ENCODE measurements at places on chromosomes 12 and 14.

DNA sequence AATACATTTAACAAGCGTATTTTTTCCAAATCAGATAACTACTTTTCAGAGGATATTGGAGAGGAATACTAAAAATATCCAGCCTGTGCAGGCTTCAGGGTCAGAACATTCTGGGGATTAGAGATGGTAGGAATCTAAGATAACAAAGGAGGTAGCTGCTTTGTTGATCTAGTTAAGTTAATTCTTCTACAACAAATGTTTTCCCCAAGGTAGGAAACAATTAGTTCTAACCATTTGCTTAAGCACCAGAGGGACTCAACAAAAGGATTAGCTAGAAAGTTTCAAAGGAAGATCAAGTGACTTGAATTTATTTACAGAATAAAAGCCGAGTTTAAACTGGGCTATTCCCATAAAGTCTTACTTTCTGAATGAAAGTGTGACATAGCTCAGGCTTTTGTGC lies 524.2 kb downstream of the TMTC2 start:
- DNase-seq = no peak

DNA sequence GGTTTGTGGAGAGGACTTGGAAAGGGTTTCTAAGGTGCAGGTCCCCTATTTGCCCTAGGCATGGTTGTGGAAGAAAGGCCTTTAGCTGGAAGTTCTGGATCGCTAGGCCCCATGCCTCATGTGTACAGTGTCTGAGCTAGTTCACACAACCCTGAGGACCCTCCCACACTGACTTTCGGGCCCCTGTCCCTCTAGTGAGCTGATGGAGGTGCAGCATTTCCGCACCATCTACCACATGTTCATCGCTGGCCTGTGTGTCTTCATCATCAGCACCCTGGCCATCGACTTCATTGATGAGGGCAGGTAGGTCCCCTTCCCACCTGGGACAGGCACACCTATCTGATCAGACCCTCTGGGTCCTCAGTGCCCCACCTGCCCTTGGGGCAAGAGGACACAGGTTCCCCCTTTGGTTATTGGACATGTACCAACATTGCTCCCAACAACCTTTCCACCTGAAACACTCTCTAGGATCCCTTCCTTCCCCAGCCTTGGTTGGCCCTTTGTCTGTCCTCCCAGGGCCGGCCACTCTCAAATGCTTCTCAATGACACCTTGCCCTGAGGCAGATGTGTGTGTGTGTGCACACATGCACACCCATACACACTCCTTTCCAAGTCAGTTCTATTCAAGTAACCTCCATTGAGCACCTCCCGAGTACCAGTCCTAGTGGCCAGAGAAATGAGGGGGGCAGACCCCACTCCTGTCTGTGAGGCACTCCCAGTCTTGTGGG lies 2.6 kb downstream of the SOAT2 start:
- no peak for DNase-seq

- no peak for DNase-seq
Observed at GRCh38 chr12:87995581-87996178, 33.5 kb downstream of the C12orf50 start.

DNA sequence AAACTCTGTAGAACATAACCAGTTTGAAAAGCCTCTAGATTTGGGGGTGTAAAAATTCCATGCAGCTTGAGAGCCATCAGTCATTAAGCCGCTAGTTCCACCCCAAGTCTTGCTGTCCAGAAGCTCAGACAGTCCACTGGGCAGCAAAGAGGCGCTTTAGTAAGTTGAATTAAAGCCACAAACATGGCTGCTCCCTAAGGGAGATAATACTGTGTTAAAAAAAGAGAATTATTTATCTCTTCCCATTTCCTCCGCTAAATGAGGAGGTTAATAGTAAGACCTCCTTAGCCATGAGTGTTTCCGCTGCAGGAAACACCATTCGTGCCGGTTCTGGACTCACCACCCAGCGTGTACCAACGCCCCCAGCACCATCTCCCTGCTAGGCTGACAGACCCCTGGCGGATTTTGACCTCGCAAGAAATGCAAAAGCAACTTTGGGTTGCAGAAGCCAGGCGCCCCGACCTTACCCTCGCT lies 536 bp downstream of the TM7SF3 start:
- no peak for DNase-seq

DNA sequence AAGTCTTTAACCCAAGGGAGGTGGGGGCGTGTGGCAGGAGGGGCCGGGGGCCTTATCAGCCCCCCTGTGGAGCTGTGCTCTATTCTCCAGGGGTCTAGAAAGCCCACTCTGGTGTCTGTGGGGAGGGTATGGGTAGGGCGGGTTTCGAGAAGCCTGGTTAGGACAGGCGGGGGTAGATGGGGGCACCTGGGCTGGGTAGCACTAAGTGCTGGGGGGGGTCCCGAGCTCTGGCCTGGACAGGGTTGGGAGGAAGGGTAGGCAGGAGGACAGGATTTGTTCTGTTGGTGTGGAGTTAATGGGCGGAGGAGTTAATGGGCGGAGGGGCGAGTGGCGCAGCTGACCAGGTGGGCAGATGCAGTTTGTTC lies 2.0 kb downstream of the PACS2 start:
- DNase-seq = no peak

DNA sequence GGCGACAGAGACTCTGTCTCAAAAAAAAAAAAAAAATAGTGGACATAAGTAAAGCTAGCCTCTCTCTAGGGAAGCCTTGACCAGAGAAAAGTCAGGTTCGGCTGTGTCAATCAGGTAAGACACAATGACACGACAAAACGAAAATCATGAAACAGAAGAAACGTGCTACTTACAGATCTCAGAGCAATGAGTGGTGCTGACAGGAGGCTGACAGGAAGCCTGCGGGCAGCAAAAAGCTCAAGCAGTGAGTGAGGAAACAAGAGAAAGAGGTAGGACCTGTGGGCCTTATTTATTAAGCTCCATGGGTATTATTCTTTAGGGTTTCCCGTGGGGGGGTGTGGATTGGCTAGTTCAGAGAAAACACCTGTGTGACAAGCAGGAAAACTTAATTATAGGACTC lies 363.1 kb downstream of the KCNH5 start:
- DNase-seq = no peak

- no peak for DNase-seq
Observed at GRCh38 chr12:120514002-120514401, 15.0 kb downstream of the COQ5 start.

GRCh38 chr12:28689398-28690175 lies 459.5 kb upstream of the FAR2 start:
- no peak for DNase-seq

DNA sequence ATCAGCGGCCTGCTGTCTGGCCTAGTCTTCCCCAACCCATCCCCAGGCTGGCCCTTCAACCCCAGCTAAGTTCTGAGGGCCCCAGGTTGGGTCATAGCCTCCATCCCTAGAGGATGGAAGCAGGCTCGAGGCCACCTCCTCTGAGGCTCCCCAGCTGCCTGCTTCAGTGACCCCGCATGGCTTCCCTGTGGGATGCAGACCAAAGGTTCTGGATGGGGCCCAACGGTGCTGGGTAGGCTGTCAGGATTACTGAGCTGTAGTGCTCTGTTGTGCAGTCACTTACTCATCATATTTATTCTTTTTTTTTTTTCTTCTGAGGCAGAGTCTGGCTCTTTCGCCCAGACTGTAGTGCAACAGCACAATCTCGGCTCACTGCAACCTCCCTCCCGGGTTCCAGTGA lies 92.0 kb downstream of the IRF2BPL start:
- no peak for DNase-seq

DNA sequence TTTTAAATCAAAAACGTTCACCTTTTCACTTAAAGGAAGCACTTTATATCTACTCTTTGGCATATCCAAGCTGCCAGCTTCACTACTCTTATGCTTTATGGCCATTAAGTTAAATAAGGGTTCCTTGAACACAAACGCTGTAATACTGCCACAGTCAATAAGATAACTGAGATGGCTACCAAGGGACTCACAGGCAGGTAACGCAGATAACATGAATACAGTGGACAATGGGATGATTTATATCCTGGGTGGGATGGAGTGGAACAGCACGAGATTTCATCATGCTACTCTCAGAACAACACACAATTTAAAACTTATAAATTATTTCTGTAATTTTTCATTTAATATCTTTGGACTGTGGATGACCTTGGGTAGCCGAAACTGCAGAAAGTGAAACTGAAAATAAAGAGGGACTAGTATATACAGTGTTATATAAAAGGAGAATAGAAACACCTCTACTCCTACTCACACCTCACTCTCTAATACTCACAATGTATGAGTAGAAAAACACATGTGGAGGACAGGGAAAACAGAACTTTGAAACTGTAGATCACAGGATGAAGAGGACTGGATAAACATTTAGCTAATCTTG lies 367.3 kb downstream of the C12orf50 start:
- DNase-seq = no peak

DNA sequence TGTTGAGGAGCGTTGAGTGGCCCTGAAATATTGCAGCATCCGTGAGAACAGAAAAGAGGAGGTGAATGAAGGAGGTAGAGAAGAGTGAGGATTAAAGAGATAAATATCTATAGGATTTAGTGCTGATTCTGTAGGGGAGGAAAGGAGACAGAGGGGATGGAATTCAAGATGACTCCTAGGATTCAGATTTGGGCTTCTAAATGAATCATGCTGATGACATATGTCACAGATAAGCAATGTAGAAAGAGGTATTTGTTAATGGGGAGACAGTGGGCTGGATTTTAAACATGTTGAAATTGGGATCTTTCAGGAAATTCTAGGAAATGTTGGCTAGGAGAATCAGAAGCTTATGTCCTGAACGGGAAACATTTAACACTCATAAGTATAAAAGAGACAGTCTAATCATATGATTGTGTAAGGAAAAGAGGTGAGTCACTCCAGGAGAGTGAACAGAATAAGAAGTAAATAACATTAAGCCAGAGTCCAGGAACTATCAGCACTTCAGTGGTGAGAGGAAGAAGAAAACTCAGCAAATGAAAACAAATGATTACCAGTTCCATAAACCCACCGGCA lies 58.1 kb upstream of the DIO2 start:
- no peak for DNase-seq

- DNase-seq = no peak
Observed at GRCh38 chr12:108218921-108219320, 89.8 kb downstream of the WSCD2 start.

DNA sequence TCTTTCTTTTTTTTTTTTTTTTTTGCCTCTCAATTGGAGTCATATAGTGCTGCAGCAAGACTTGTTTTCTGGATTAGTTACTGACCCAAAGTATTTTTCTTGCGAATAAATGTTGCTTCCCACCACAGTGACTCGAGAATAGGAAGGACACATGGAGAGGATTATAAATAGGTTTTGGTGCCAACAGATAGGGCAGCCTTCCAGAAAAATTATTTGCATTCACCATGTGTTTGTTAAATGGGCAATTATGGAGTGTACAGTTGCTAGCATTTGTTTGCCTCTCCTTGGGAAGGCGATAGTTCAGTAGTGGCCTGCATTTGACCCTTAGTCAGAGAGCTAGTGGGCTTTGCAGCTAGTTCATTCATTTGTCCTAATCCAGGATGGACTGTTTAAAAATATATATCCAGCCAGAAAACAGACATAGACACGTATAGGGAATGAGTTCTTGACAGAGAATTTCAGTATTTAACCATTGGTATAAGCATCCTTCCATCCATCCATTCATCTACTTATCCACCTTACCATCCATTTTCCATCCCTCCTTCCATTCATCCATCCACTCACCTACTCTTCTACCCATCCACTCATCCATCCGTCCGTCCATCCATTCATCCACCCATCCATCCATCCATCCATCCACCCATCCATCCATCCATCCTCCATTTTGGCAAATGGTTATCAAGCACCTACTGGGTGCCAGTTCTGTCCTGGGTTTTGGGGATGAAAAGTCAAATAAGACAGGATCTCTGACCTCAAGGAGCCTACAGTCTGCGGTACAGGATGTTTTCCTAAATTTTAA lies 67.5 kb downstream of the CHST11 start:
- DNase-seq = no peak

GRCh38 chr14:104318558-104319490 lies 180.4 kb downstream of the KIF26A start:
- DNase-seq = no peak

- no peak for DNase-seq
Observed at GRCh38 chr12:122081697-122082221, 3.2 kb downstream of the MLXIP start.

Measured in activated CD8-positive, alpha-beta memory T cell treated with anti-CD3 and anti-CD28 coated beads for 4 hours (primary cell).